ENCODE measurements at places on chromosomes 5 and 9. TPM values are rescaled to one million over a fixed set of nuclear protein-coding genes. Genes with fewer than 3 reads are reported as not detected.

RORB gene
- total RNA-seq = 0.02 TPM

- H3K36me3 ChIP-seq = no peaks in the 10 kb centered on the region
- H3K4me1 ChIP-seq = no peaks in the 10 kb centered on the region
- no peak for DNase-seq
- no peak overlapping the region for H3K27ac ChIP-seq
- no peak overlapping the region for H3K4me3 ChIP-seq
Measured at GRCh38 chr5:78830528-78831046, 154.5 kb downstream of the ARSB start.

PALM2AKAP2 gene
- total RNA-seq = 0.34 TPM

- H3K4me3 ChIP-seq = no peak overlapping the region
- H3K27me3 ChIP-seq = no peaks in the 10 kb centered on the region
- H3K27ac ChIP-seq = no peak overlapping the region
- H3K36me3 ChIP-seq = no peaks in the 10 kb centered on the region
Measured at GRCh38 chr5:29367176-29367833, 1826.2 kb upstream of the CDH6 start.

- H3K4me1 ChIP-seq = no peaks in the 10 kb centered on the region
- no peaks in the 10 kb centered on the region for H3K27me3 ChIP-seq
- no peaks in the 10 kb centered on the region for H3K36me3 ChIP-seq
- no peak overlapping the region for H3K27ac ChIP-seq
Measured at GRCh38 chr5:126975796-126976195, 54.6 kb downstream of the MARCHF3 start.

GRCh38 chr9:112443200-112443599, 43.4 kb upstream of the KIAA1958 start:
- no peaks in the 10 kb centered on the region for H3K27me3 ChIP-seq
- no peaks in the 10 kb centered on the region for H3K4me1 ChIP-seq
- no peaks in the 10 kb centered on the region for H3K36me3 ChIP-seq

KCNN2 gene
- total RNA-seq = not detected

DNA sequence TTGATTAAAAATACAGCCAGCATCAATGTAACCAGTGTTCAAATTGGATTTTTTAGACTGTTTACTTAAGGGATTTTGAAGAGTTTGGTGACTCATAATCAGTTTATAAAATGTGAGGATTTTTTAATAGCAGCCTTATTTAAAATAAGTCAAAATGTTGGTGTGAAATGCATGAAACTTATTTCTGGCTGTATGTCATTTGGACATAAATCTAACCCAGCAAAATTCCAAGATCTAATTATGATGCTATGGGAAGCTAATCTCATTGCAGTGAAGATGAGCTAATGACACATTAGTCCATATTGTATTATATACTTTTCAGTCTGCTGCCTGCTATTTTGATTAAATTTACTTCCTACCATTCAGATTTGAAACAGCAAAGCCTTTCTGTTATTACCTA, 140.3 kb downstream of the AOPEP start:
- peak overlapping the region; percentile 36 for H3K4me3 ChIP-seq
- H3K4me1 ChIP-seq = peaks cover 44% of the 10 kb centered on the region
- no peaks in the 10 kb centered on the region for H3K36me3 ChIP-seq

- H3K36me3 ChIP-seq = peaks cover 2% of the 10 kb centered on the region
- peak; percentile 34 for DNase-seq
- H3K27ac ChIP-seq = no peak overlapping the region
- H3K4me3 ChIP-seq = no peak overlapping the region
- peaks cover 12% of the 10 kb centered on the region for H3K4me1 ChIP-seq
- no peaks in the 10 kb centered on the region for H3K27me3 ChIP-seq
Measured at GRCh38 chr5:95901676-95902627, 59.7 kb downstream of the ELL2 start.

DNA sequence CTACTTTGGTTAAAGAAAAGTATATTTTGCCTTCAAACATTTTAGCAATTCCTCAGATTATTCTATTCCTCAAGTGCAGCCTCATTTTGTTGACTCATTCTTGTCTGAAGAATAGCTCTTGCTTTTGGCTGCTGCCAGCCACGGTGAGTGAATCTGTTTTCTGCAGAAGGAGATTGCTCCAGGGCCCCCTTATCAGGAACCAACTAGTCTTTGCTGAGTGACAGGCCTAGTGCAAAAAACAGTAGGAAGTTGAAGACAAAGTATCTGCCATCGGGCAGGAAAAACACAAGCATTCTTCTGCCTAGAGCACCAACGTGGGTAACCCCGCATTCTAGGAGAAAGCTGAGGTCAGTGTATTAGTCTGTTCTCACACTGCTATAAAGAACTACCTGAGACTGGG, 42.3 kb downstream of the ZNF883 start:
- H3K27ac ChIP-seq = no peak overlapping the region
- H3K36me3 ChIP-seq = no peaks in the 10 kb centered on the region
- H3K4me3 ChIP-seq = no peak overlapping the region

DNA sequence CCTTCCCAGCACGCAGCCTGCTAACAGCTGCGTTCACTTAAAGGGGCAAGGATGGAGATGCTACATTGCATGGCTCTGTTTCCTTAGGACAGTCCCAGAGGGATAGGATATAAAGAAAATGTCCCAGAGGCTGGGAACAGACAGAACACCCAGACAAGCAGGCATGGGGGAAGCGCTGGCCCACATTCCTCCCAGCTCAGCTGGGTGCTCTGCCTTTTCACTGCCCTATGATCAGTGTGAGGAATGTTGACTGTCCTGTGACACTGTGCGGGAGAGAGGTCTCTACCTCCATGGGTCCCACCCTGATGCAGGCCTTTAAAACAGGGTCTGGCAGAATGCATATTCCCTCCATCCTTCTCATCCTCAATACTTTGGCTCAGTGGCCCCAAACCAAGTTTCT, 459.4 kb upstream of the DMAC1 start:
- no peaks in the 10 kb centered on the region for H3K27me3 ChIP-seq
- DNase-seq = no peak
- H3K36me3 ChIP-seq = no peaks in the 10 kb centered on the region
- no peak overlapping the region for H3K4me3 ChIP-seq
- no peaks in the 10 kb centered on the region for H3K4me1 ChIP-seq
- no peak overlapping the region for H3K27ac ChIP-seq

INSYN2B gene
- not detected for total RNA-seq

- H3K27me3 ChIP-seq = no peaks in the 10 kb centered on the region
- H3K36me3 ChIP-seq = no peaks in the 10 kb centered on the region
- DNase-seq = no peak
- no peaks in the 10 kb centered on the region for H3K4me1 ChIP-seq
- H3K27ac ChIP-seq = no peak overlapping the region
Measured at GRCh38 chr5:3607541-3608181, 12.0 kb downstream of the IRX1 start.

DNA sequence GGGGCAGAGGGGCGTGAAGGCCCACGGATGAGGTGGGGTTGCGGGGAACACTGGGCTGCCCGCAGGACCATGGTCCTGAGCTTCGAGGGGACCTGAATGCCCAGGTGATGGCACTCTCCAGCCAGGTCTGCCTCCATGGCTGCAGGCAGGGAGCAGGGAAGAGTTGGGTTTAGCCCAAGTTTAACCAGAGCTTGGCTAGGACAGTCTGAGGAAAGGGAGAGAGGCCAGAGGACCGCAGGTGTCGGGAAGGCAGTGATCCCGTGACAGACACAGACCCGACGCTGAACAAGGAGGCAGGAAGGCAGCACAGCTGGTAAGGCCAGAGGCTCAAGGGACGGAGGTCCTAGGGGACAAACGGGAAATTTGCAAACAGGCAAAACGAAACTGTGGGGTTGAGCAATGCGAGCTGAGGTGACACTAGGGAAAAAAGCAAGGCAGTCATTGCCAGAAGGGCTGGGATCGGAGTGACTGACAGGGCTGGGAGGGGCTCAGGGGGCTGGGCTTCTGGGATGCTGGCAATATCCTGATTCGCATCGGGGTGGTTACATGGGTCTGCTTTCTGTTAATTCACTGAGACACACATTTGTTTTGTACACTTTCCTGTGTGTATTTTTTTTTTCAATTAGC, 25.0 kb downstream of the ARPC5L start:
- H3K4me3 ChIP-seq = no peak overlapping the region
- DNase-seq = no peak
- H3K36me3 ChIP-seq = no peaks in the 10 kb centered on the region
- H3K27ac ChIP-seq = no peak overlapping the region

FLT4 gene
- total RNA-seq = 0.17 TPM

DNA sequence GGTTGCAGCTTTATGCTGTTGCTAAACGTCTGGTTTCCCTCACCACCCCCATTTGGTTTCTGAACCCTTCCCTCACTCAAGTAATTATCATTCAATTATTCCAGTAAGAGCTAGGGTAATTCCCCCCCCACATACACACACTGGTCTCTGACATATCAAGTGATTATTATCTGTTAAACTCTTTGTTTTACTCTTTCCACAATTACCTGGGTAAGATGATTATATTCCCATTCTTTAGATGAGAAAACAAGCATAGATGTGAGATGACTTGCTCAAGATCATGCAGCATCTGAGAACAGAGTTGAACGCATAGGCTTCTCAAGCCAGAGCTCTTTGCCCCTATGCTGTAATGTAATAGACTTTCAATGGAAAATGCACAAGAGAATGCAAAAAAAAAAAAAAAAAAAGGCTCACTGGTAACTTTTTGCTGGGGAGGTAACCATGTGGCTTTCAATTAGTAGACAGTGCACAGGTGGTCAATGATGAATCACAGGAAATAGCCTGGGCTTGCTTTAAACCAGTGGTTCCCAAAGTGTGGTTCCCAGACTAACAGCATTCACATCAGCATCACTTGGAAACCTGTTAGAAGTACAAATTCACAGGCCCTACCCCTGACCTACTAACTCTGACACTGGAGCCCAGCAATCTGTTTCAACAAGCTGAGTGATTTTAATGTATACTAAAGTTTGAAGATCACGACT, 87.6 kb downstream of the PIK3R1 start:
- no peaks in the 10 kb centered on the region for H3K27me3 ChIP-seq
- no peak for DNase-seq
- no peak overlapping the region for H3K4me3 ChIP-seq
- H3K4me1 ChIP-seq = no peaks in the 10 kb centered on the region
- no peak overlapping the region for H3K27ac ChIP-seq

PCDHGA10 gene
- total RNA-seq = 3.8 TPM

GRCh38 chr9:83473488-83473971, 64.7 kb downstream of the FRMD3 start:
- no peaks in the 10 kb centered on the region for H3K36me3 ChIP-seq
- H3K4me3 ChIP-seq = no peak overlapping the region
- H3K27me3 ChIP-seq = no peaks in the 10 kb centered on the region
- H3K27ac ChIP-seq = no peak overlapping the region
- H3K4me1 ChIP-seq = no peaks in the 10 kb centered on the region
- no peak for DNase-seq

GRCh38 chr5:139856714-139857113, 61.1 kb downstream of the PSD2 start:
- H3K4me3 ChIP-seq = no peak overlapping the region
- no peak overlapping the region for H3K27ac ChIP-seq
- no peaks in the 10 kb centered on the region for H3K4me1 ChIP-seq
- no peak for DNase-seq
- H3K27me3 ChIP-seq = no peaks in the 10 kb centered on the region
- H3K36me3 ChIP-seq = no peaks in the 10 kb centered on the region

DNA sequence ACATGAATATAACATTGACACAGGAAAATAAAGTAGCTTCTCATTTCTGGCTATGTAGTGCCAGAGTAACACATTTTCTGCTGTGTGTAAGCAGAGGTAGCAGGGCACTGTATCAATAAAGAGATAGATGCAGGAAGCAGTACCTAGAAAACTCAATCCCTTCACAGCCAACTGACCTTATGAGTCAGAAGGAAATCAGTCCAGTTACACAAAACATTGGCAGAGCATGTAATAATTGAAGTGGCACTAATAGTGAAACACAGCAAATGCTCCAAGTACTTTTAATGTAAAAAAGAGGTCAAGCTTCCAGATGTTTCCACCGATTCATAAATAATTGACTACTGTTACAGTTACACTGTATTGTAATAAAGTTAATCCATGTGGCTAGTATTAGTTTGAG, 706.6 kb downstream of the EFNA5 start:
- H3K4me1 ChIP-seq = peaks cover 6% of the 10 kb centered on the region
- no peaks in the 10 kb centered on the region for H3K36me3 ChIP-seq
- no peak overlapping the region for H3K4me3 ChIP-seq
- no peak for DNase-seq

- H3K4me3 ChIP-seq = no peak overlapping the region
- no peak for DNase-seq
- no peak overlapping the region for H3K27ac ChIP-seq
- H3K27me3 ChIP-seq = no peaks in the 10 kb centered on the region
Measured at GRCh38 chr5:159695741-159696294, 220.5 kb upstream of the ADRA1B start.

TSSK1B gene
- not detected for total RNA-seq

DNA sequence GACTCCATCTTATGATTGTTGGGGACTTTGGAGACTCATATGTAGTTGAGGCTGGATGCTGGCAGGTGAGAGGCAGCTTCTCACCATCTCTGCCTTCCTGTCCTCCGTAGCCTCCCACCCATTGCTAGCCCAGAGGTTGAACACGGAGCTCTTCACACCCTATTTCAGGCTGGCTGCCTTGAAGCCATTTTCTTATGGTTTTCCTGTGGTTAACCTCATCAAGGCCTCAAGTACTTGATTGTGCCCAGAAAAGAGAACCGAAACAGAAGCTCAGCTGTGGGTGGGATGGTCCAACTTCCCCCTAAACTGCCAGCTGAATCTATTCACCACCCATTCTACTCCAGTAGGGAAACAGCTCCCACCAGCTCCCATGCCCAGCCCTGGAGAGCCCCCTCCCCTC, 102.9 kb downstream of the LIFR start:
- no peaks in the 10 kb centered on the region for H3K36me3 ChIP-seq
- no peak for DNase-seq

- no peak overlapping the region for H3K27ac ChIP-seq
- no peak overlapping the region for H3K4me3 ChIP-seq
- H3K4me1 ChIP-seq = no peaks in the 10 kb centered on the region
- no peaks in the 10 kb centered on the region for H3K36me3 ChIP-seq
- no peaks in the 10 kb centered on the region for H3K27me3 ChIP-seq
- DNase-seq = peak; percentile 3
Measured at GRCh38 chr9:92438900-92439526, 14.7 kb upstream of the OMD start.

Data from HCT116 (cell line).